ENCODE measurements at places on chromosomes 1 and 21. TPM values are rescaled to one million over a fixed set of nuclear protein-coding genes. Genes with fewer than 3 reads are reported as not detected.

- no peak for DNase-seq
- no peak overlapping the region for H3K27ac ChIP-seq
- peaks cover 1% of the 10 kb centered on the region for H3K27me3 ChIP-seq
- no peaks in the 10 kb centered on the region for H3K36me3 ChIP-seq
- no peak overlapping the region for H3K4me3 ChIP-seq
- no peaks in the 10 kb centered on the region for H3K4me1 ChIP-seq
Measured at GRCh38 chr1:117683571-117684285, 77.9 kb downstream of the TENT5C start.

DNA sequence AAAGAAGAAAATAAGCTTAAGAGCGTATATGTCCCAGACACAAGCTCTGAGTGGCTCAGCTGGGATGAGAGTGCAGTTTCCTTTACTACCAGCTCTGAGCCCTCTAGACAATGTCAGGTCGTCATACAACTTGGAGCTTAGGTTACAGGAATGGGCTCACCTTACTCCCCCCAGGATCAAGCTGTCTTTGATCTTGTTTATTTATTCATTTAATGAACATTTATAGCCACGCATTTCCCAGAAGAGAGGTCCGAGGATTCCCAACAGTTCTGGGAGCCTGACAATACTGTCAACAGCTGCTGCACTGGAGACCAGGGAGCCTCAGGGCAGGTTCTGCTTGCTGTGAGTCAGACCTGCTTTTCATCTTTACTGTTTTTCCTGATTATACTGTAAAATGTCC, 378.9 kb downstream of the PLPP3 start:
- H3K27me3 ChIP-seq, result no peaks in the 10 kb centered on the region
- H3K4me1 ChIP-seq, result peaks cover 27% of the 10 kb centered on the region
- no peak for DNase-seq
- H3K36me3 ChIP-seq, result no peaks in the 10 kb centered on the region
- peak overlapping the region; percentile 83 for H3K27ac ChIP-seq

GRCh38 chr1:239560921-239561320, 174.6 kb downstream of the CHRM3 start:
- H3K27me3 ChIP-seq, result no peaks in the 10 kb centered on the region
- DNase-seq, result no peak
- H3K27ac ChIP-seq, result no peak overlapping the region
- H3K36me3 ChIP-seq, result no peaks in the 10 kb centered on the region
- H3K4me3 ChIP-seq, result no peak overlapping the region

DNA sequence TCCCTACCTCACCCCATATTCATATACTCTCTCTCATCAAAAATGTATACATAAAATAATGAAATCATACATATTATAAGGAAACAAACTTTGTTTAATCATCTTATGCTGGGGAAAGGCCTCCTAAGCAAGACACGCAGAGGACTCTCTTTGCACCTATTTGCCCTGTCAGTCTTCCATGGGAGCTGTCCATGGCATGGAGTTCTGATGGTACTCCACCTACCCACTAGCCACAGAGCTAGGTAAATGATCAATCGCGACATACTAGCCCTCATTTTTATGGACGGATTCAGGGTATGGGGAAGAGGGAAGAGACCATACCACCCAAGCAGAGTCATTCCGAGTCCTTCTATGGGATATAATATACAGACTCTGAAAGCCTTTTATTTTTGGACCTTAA, 131.0 kb downstream of the CSMD2 start:
- DNase-seq, result no peak
- no peaks in the 10 kb centered on the region for H3K4me1 ChIP-seq
- H3K27ac ChIP-seq, result no peak overlapping the region
- H3K36me3 ChIP-seq, result no peaks in the 10 kb centered on the region
- no peak overlapping the region for H3K4me3 ChIP-seq

The OTUD3 gene
- 11.4 TPM for total RNA-seq

The CTSE gene
- not detected for total RNA-seq

Data from osteocyte (in vitro differentiated cells).